PC-3 (cell line): ENCODE measurements at places on chromosomes 12 and 14. TPM values are rescaled to one million over a fixed set of nuclear protein-coding genes. Genes with fewer than 3 reads are reported as not detected.

TAS2R8 gene
- total RNA-seq, result not detected in 2 replicates

SLC25A47 gene
- 0.07 TPM in 1 of 2 replicates, not detected in the other for total RNA-seq

LALBA gene
- total RNA-seq, result not detected in 2 replicates

C1S gene
- total RNA-seq, result 2.1 and 2.9 TPM in 2 replicates

KRT74 gene
- total RNA-seq, result not detected in 2 replicates

CCDC175 gene
- total RNA-seq, result not detected in 2 replicates
